ENCODE measurements at places on chromosomes 6 and 20.
A peak's percentile ranks its signal among the peaks of the same experiment; 100 is the strongest.

- DNase-seq, result no peak
Measured at GRCh38 chr6:3001773-3002293, 2.1 kb downstream of the NQO2 start.

DNA sequence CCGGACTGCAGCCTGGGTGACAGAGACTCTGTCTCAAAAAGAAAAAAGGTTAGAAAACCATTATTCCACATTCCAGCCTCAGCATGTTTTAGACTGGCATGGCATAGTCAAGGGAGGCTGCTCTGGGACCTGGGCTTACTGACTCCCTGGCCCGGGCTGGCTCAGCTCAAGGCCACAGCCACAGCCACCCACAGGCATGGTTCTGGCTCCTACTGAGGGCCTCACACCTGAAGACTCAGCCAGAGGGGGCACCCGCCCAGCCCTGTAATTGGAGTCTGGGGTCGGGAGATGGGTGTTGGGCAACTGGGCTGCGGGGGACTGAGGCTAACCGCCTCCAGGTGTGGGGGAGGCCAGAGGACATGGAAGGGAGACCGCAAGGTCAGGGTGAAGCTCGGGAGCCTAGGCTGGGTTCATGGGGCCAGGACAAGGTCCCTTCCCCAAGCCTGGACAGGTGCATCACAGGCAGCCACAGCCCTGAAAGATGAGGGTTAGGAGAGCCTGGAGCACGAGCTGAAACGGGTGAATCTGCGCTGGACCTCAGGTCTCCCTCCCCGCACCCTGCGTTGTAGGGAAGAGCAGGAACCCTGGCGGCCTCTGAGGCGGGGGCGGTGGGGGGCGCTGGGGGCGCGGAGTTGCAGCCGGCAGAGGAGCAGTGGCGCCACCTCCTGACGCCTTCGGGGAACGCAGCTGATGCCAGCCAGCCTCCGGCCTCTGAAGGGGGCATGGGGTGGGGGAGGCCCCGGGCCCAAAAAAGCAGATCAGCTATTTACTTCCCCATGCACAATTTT lies 67.7 kb upstream of the SRSF6 start:
- peak; percentile 28 for DNase-seq

- DNase-seq, result no peak
Measured at GRCh38 chr20:55514531-55514930, 490.8 kb downstream of the CBLN4 start.

- peak; percentile 68 for DNase-seq
Measured at GRCh38 chr6:149840345-149841075, 23.6 kb downstream of the LRP11 start.

DNA sequence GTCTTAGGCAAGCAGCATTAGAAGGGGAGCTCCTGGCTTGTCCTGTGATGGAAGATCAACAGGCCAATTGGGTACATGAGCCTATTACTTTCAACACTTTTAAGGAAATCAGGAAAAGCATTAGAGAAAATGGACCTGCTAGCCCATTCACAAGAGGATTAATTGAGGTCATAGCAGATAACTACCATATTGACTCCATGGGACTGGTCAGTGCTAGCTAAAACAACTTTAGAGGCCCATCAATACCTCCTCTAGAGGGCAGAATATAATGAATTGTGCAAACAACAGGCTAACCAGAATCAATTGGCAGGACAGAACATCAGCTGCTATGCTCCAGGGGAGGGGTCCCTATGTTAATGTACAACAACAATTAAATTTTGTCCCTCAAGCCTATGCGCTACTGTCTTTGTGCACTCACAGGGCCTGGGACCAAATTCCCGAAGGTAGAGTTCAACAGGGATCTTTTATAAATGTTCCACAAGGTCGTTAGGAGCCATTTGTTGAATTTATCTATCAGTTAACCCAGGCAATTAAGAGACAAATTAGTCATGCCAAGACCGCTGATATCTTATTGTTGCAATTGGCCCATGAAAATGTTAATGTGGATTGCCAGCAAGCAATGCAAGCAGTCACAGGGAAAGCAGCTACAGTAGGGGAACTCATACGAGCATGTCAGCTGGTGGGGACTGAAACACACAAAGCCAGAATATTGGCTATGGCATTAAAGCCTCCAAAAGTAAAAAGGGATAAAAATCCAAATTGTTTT lies 106.6 kb upstream of the BTN3A2 start:
- no peak for DNase-seq

DNA sequence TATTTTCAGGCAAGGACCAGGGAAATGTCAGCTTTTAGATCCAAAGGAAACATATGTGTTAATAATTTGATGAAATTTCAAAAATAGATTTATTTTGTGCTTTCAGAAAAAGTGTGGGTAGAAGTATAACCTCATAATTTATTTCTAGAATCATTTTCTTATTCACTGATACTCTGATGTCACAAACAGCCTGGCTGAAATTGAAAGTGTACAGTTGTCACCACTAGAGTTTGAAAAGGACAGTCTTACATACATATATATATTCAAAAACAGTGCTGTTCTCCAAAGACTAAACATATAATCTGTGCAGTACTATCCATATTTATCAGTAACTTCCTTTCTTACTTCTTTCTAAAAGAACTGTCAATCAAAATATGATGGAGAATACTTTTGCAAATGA lies 254.4 kb upstream of the KCNQ5 start:
- DNase-seq, result no peak

- DNase-seq, result no peak
Measured at GRCh38 chr6:42942444-42942843, 13.2 kb downstream of the CNPY3 start.

DNA sequence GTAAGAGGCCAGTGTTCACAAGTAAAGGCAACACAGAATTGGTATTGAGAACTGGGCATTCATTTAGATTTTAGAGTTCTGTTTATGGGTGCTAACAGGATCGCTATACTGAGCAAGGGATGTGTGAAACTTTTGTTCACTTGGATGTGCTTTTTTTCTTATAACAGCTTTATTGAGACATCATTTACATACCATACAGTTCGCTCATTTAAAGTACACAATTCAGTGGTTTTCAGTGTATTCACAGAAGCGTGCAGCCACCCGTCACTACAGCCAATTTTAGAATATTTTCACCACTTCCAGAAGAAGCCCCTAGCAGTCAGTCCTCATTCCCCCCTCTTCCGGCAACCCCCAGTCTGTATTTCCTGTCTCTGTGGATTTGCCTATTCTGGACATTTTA lies 48.7 kb downstream of the GFRA4 start:
- DNase-seq, result no peak

- DNase-seq, result no peak
Measured at GRCh38 chr6:121967631-121968030, 431.8 kb upstream of the HSF2 start.

DNA sequence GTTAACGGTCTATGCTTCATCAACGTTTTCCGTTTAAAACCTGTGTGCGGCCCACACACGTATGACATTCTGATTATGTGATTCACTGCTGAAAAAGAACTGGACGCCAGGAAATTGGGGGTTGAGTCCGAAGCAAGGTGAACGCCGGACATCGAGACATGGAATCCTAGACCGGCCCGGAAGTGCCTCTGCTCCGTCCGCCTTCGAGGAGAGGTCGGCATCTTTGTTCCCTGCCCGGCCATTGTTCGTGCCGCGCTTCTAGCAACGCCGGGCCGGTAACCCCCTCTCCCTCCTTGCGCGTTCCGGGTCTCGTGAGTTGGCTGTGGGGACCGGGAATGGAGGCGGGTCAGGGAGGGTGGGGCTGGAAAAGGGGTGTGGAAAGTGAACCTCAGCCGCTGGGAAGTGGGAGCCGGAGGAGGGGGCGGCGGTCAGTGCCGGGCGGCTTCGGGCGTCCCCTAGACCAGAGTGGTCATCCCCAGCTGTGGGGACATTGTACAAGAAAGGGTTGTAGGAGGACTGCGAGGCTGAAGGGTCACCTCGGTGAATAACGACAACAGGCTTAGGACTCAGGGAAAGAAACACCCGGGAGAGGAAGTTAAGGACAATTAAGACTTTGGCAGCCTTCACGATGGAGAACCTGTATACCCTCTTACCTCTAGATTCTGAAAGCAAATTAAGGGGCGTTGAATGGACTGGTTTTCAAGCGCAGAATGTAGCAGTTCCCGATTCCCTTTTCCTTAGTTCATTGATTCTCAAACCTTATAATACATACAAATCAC lies at the start of gene ZSCAN9:
Gene ZSCAN9, plus strand, starts transcription at position 220 of the 779 bp plus-strand sequence. CDS start 1,810 bp downstream, outside the sequence.
- peak; percentile 64 for DNase-seq

DNA sequence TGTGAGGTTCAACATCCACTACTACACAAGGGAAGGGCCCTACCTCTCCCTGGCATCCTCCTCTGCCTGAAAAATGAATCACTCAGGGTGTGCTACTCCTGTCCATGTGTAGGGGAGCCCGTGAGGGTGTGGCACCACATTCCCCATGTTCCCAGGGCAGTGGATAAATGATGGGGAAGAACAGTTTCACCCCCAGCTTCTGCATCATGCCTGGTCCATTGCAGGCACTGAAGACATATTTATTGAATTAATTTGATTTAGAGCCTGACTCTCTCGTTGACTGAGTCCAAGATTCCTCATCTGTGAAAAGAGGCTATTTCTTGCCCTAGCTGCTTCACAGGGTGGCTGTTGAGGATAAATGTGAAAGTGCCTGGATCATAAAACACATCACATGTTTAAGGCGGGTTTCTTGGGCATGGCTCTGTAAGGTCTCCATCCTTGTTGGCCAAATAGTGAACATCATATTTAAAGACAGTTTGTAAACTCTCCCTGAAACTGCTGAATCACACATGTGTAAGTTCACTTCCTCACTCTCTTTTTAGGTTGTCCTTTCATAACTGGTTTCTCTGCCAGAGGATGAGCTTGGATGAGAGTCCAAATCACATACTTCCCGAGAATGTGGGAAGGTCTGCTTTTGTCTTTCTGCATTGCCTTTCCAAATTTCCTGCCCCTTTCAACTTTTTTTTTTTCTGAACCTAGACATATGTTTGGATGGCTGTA lies 79.7 kb upstream of the FYN start:
- no peak for DNase-seq

GRCh38 chr6:148530394-148530953 lies 187.8 kb downstream of the SASH1 start:
- no peak for DNase-seq

DNA sequence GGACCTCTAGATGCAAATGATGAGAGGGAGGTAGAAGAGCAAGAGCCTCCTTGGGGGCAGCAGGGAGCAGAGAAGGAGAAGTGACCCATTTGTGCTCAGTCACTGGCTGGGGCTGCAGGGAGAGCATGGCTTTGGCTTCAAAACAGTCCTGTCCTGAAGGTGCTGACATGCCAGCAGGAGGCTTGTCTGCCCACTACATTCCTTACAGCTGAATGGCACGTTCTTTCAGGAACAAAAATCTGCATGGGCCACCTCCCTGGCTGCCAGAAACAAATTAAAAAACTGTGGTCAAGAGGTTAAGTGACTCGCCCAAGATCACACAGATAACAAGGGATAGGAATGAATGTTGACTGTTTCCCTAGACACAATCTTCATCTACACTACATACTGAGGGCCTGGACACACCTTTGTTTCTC lies 188.8 kb downstream of the HIVEP2 start:
- DNase-seq, result no peak

- DNase-seq, result peak; percentile 77
Measured at GRCh38 chr20:33291830-33292355, 8.9 kb downstream of the BPIFB1 start.

DNA sequence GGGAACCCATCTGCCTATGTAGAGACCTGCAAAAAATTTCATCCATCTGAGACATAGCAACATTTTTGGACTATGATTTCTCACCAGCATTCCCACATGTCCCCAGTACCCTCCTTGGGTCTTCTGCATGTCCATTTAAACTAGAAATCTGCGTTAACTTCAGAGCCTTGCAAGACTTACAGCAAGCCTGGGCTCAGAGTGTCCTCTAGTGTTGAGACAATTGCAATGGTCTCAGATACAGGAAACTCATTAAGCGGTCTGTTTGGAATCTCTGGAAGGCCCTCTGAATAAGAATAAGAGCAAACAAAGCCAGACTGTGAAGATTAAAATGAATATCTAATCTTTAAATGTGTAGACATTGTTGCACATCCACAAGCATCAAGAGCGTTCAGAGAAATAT lies 20.5 kb upstream of the PI3 start:
- DNase-seq, result no peak

GRCh38 chr6:143279385-143279784 lies 171.1 kb downstream of the ADAT2 start:
- DNase-seq, result no peak

DNA sequence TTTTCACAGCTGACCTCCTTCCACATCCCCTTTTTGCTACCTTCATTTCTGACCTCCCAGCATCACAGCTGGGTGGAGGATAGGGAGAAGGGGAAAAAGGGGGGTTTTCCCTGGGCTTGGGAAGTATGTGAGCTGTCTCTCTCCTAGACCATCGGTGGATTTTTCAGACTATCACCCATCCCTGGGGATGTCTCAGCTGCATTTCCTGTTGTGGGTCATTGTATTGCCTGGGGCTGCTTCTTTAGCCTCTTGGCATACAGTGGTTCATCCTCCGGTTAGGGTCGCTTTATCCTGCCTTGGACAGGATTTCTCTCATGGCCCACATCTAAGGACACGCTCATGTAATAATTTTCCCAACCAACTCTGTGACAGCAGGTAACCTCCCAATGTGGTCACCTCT lies 142.5 kb upstream of the ARG1 start:
- no peak for DNase-seq

GRCh38 chr20:63498960-63499337 lies at the start of gene EEF1A2:
Gene EEF1A2 (minus strand): TSS chr20:63499083. CDS start chr20:63497763, 1,320 bp downstream.
- peak; percentile 37 for DNase-seq

- DNase-seq, result no peak
Measured at GRCh38 chr6:37862992-37863391, 43.5 kb downstream of the ZFAND3 start.

DNA sequence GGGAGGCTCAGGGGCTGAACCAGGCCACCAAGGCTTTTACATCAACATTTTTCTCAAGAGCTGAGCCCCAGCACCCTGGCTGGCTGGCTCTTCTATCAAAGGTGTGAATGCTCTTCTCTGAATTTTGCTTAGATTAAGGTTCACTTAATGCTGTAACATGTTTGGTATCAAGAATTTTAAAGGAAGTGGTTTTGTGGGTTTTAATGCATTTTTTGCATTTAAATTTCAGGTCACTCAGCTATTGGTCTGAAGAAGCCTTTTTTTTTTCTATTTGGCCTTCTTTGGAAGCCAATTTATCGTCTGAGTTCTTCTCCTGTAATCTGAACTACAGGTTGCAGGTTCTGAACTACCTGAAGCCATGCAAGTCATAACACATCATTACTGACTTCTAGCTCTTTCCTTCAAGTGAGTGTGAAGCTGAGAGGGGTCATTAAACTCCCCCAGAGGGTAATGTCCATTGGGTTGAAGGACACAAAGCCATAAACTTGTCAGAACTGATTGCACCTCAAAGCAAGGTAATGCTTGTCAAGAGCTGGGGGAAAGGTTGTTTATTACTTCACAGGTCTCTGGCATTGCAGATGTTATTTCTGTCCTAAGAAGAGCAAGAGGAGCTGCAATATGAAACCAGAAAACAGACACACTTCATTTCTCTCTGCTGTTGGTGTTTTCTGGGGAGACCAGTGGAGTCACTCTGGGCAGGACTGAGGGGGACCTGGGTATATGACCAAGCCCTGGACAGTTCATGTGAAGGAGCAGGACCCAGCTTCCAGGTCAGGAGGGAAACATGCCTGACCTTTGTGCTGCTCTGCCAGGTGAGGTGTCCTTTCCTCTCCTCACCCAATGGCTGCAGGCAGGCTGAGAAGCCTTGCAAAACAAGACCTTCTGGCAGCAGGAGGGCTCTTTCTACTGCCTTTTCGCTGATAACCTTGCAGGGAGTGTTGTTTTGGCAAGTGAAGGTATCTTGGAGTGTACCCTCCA lies 26.1 kb upstream of the NEDD9 start:
- DNase-seq, result no peak
